ENCODE measurements at places on chromosomes 6 and 20. TPM values are rescaled to one million over a fixed set of nuclear protein-coding genes. Genes with fewer than 3 reads are reported as not detected.

DNA sequence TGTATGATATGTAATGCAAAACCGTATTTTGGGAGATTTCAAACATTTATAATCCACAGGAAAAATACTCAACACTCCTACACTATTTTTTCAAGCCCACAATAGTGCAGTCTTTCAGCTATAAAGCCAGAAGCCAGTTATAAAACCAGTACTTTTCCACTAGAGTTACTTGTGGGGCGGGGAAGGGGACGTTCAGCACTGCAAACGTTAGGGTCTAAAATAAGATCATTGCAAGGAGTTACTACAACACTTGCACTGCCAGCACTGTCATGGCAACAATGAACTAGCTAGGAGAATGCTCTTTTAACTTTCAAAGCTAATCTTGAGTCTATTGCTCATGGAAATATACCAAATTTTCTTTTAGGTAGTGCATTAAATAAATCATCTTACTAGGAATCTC is 14.7 kb downstream of the SESN1 start:
- DNase-seq = no peak

DNA sequence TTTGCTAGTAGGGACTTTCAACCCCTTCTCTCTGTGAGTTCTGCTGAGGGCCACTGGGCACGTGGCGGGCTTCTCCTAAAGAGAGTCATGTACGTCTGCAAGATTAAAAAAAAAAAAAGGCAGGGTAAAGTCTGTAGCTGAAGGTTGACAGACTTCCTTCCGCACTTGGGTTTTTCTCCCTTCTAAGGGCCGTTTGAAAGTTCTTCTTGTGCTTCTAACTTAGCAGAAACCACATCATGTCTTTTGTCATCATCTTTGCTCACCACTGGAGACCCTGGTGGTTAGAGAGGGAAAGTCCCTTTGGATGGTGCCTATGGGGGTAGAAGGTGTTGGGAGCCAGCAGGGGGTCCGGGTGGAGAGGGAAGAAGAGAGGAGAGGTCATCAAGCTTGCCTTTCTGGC is 31.4 kb downstream of the PRDM1 start:
- no peak for DNase-seq

DNA sequence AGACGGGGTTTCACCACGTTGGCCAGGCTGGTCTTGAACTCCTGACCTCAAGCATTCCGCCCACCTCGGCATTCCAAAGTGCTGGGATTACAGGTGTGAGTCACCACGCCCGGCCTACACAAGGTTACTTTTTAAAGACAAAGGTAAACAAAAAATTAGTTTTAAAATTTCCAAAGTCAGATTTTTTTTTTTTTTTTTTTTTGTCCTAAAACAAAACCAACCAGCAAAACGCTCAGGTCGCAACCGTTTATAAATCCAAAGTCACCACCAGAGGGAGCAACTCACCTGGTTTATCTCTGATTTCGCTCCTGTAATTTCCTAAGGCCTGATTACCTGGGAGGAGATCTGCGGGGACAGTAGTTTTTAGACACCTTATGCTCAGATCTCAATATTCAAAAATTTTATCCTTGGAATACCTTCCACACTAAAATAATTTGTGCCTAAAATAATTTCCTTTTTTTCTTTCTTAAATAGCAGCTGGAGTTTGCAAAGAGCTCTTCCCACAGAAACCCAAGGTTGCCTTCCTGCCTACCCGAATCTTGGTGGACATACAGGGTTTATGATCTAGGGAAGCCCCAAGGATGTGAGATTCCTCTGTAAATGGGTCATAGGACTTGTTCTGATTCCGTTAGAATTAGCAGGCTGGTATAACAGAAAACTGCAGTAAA is 19.8 kb upstream of the TREM1 start:
- DNase-seq = peak; percentile 62

DNA sequence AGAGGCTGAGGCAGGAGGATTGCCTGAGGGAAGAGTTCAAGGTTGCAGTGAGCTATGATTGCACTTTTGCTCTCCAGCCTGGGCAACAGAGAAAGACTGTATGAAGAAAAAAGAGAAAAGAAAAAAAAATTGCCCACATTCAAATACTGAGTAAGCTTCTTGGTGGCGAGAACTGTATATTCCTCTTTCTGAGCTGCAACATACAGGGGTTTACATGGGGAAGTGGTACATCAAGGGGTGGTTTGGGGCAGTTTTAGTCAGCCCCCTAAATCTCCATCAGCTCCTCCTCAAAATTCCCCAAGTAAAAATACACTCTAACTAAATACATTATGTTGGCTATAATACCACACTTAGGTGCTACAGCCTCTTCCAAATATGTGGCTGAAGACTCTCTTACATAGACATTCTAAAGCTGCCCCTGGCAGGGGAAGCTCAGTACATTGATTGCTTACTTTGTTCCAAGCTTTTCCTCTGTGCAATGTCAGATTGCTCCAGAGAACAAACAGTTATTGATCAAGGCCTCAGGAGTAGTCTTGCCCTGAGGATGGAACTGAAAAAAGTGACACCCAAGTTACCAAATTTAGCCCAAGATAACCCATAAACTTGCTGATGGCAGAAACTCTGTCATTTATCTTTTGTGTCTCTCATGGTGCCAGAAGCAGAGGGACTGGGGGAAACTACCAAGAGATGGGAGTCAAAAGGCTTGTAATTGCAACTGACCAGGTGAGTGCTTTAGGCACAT is 107.4 kb upstream of the RIPOR2 start:
- no peak for DNase-seq

DNA sequence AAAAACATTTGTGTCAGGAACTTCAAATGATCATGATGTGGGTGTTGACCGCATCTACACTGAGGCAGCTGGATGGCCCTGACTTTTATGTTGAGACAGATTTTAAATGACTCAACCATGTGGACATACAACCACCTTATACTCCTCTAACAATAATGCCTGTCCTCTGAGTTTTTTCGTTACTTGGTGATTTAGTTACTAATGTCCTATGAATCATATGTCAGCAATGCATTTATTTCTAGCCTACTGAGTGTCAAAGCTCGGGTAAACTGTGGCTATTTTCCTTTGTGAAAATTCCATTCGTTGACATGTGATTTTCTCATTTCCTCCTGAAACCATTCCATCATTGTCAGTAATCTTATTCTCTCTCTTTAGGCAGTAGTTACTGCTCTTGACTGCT is 38.9 kb upstream of the NKX2-4 start:
- no peak for DNase-seq

DNA sequence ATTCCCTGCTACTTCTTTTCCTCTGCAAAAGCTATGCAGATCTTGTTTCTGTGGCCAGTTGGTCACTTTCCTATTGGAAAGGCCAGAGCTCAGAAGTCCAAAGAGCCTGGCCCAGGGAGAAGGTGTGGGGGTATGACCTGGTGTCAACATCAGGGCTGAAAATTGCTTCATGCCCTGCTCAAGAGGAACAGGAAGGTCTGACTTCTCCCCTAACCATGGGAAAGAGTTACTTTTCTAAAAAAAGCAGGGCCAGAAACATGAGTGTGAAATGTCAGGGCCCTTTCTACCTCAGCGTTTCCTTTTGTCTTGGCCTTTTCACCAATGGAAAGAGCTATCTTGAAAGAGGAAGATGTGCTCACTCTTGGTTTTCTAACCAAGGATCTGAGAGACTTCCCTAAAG is 117.4 kb downstream of the MAFB start:
- DNase-seq = no peak

DNA sequence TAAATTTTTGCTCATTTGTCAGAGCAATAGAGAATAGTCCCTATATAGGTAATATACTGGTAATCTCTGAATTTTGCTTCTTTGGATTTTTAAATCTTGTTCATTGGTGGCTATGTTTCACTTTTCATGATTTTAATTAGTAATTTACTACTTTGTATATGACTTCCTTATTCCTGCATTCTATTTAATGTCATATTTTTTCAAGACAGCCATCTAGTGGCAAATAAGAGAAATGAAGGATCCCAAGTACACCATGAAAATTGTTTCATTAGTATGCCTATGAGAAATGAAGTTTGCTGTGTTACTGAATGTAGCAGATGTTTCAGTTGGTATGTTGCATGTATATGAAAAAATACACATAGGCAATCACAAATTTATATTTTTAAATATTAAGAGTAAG is 82.4 kb downstream of the ZNF292 start:
- no peak for DNase-seq

ESF1 gene
- 27.4 TPM for polyA plus RNA-seq

VIP gene
- polyA plus RNA-seq = 1.2 TPM

NMBR gene
- polyA plus RNA-seq = 0.44 TPM

SIRPD gene
- polyA plus RNA-seq = not detected

AIF1 gene
- 61.0 TPM for polyA plus RNA-seq
